Hematopoietic multipotent progenitor cell treated with erythropoietin and hydrocortisone succinate and interleukin-3 and kit ligand, for 4 days (in vitro differentiated cells): ENCODE measurements at places on chromosomes 2 and 18.

DNA sequence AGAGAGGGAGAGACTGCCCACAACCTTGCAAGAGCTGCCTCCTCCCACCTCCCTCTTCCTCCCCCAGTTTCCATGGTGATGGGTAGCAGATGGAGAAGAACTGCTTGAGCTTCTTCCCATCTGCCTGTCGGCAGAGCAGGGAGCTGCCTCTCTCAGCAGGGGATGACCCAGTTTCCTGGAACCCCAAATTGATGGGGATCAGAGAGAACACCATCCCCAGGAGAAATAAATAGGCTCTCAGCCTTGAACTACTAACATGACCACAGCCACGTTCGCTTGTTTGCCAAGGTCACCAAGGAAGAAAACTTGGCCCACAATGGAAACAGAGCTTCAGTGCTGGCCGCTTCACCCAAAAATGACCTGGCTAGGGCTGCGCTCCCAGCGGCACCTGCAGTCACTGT is 82.2 kb downstream of the ADD2 start:
- peak; percentile 14 for DNase-seq

GRCh38 chr2:159201360-159202063 is 85.0 kb downstream of the WDSUB1 start:
- no peak for DNase-seq

- peak; percentile 19 for DNase-seq
Measured at GRCh38 chr2:186695081-186695756, 1.4 kb downstream of the FAM171B start.

- peak; percentile 15 for DNase-seq
Measured at GRCh38 chr2:99084256-99084655, 57.3 kb upstream of the C2orf15 start.

DNA sequence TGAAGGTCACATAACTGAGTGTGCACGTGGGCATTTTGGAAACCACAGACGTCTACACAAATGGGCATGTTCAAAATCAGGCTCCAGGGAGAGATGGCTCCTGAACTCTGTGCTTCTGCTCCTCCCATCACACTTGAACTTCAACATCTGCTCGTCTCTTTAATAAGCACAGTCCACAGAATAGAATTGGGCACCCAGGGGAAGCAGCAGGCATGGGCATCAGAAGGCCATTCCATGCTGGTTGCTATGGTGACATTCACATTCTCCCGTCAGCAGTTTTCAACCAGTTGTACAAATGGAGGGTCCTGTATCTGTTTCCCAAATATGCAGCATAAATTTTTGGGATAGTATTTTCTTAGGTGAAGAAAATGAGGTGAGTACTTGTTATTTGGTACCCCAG is 183.7 kb upstream of the COPS8 start:
- no peak for DNase-seq

DNA sequence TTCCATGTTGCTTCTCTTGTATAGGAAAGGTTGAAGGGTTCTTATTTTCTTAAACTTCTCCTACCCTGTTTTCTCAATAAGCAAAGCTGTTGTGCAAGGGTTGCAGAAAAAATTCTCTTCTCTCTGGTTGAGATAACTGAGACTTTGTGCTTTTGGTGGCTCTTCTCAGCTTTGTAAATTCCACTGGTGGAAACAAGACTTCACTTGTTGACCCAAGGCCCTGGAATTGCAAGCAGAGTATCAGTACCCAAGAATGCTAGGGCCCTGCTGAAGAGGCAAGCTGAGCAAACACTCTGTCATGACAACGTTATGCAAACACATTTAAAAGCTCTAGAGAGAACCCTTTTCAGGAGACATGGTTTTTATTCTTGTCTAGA is 294.7 kb upstream of the EPAS1 start:
- DNase-seq = no peak

GRCh38 chr2:9750224-9751215 is 92.8 kb upstream of the TAF1B start:
- DNase-seq = no peak

DNA sequence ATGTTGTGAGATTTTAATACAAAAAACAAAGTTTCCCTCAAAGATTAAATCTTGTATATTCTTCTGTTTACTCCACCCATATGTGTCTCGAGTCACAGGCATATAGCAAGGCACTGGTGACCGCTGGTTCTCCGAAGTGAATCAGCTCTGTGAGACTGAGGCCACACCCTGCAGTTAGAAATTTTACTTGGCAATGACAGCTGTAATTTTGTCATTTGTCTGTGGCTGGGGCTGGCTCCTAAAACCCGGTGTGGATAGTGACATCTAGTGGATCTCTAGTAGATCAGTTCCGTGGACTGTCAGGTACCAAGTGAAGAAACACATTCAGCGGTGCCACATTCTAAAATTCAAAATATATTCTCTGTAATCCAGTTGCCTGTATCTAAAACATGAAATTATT is 278.0 kb downstream of the NEDD4L start:
- DNase-seq = peak; percentile 89

DNA sequence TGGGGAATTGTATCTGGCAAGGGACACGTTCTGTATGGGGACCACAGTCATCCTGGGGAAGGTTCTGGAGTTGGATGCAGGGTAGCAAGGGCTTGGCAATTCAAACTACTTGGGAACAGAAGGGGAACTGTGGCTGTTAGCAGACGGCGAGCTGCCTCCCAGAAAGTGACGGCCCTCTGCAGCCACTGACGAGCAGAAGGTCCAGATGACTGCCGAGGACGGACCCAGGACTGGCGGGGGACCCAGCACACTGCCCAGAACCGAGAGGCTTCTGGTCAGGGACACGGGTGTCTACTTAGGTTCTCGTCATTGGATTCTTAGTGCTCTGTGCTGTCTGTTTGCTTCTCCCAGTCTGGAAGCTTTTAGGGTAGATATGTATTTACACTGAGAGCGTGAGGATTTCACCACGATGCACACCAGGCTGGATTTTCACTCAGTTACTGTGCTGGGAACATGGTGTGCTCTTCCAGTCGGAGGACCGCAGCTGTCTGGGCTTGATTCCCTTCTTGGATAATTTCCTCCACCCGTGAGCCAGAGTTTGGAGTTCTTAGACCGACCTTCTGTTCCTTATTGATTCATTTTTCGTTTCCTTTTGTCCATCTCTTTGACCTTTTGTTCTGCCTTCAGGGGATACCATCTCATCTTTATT is 13.4 kb downstream of the GPR35 start:
- no peak for DNase-seq
